NCI-H187 treated with DMSO at 0.1 percent for 48 hours (cell line): ENCODE measurements at places on chromosomes 1 and 21.

GRCh38 chr1:226651732-226652105, 87.4 kb downstream of the ITPKB start:
- no peak for DNase-seq

DNA sequence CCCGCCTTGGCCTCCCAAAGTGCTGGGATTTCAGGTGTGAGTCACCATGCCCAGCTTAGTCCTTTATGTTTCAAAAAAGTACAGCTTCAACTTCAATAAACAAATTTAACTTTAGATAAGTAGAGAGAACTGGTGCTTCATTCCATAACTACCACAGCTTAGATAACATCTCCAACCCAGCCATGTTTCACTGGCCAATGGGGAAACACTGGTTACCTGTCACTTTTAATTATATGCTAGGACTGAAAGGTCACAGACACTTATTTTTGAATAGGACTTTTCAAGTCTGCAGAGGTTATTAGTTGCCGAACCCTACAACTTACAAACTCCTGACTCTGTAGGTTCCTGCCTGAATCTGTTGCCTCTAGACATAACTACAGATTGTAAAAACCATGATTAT, 56.5 kb upstream of the ST6GALNAC3 start:
- DNase-seq, result no peak

- no peak for DNase-seq
Observed at GRCh38 chr1:35264871-35265270, 3.6 kb upstream of the ZMYM4 start.

- DNase-seq, result no peak
Observed at GRCh38 chr1:20194757-20195461, 8.6 kb upstream of the PLA2G2C start.
